Caco-2 (cell line): ENCODE measurements at places on chromosomes 6 and 20.

DNA sequence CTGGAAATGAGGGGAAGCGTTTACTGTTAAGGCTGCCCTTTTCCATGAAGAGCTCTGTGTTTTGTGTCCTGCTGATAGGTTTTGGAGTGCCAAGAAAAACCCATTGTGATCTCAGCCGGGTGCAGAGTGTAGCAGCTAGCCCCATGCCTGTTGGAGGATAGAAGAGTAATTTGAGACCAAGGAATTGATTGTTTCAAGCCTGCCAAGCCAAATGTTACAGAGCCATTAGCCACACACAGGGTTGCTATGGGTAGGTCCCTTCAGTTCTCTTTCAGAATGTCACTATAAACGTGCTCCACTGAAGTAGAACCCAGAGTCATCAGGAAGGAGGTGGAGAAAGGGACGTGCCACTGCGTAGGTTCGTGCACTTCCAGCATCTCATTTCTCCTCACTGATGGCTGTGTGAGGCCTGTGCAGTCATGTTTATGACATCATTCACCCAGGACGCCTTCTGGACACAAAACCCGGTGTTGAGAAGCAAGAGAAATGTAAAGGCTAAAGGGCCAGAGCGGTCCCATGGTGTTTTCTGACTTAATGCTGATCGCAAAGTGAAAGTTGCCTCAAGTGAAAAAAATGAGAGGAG lies 6.6 kb downstream of the GMPR start:
- DNase-seq = no peak

DNA sequence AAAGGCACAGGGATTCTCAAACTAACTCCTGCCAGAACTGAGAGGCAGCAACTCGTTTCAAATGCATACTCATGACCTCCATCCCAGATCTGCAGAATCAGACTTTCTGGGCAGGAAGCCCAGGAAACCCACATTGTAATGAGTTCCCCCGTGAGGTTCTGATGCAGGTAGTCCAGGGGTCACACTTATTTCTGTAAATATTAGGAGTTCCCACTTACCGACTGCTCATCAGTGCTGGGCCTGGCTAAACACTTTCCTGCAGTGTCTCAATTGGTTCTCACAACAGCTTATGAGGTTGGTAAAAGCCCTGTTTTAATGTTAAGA lies 11.6 kb downstream of the DUSP15 start:
- no peak for DNase-seq

- no peak for DNase-seq
Measured at GRCh38 chr6:122790423-122791309, 1.6 kb downstream of the SMPDL3A start.

GRCh38 chr6:78580923-78581322 lies 286.4 kb upstream of the IRAK1BP1 start:
- DNase-seq = no peak

GRCh38 chr20:51926670-51927305 lies 124.5 kb upstream of the SALL4 start:
- no peak for DNase-seq

DNA sequence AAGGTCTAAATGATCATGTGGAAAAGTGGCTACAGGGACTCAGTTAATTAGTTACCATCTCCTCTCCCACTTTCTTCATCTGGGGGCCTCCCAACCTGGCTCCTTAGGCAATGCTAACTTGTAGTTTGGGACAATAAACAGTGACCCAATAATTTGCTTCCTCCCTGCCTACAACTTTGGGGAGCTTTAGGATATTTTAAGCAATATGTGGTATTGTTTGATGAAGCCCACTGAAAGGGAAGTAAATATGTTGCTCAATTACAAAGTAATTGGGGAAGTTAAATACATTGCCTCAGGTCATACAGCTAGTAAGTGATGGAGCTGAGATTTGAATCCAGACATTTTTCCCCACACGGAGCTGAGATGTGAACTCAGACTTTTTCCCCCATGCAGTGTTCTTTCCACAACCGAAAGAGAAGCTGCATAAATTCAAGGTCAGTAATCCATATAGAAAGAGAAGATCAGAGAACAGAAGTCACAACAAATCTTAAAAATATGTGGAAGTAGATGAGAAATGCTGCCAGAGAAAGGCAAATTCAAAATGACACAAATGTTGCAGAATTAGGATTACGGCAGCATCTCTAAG lies 26.6 kb downstream of the ZHX3 start:
- DNase-seq = no peak

- DNase-seq = no peak
Measured at GRCh38 chr6:99030915-99031314, 83.2 kb upstream of the FBXL4 start.

DNA sequence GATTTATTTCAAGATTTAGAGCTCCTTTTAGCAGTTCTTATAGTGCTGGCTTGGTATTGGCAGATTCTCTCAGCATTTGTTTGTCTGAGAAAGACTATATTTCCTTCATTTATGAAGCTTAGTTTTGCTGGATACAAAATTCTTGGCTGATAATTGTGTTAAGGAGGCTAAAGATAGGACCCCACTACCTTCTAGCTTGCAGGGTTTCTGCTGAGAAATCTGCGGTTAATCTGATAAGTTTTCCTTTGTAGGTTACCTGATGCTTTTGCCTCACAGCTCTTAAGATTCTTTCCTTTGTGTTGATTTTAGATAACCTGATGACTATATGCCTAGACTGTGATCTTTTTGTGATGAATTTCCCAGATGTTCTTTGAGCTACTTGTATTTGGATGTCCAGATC lies 114.3 kb downstream of the AIG1 start:
- DNase-seq = no peak

- no peak for DNase-seq
Measured at GRCh38 chr6:43307451-43308100, 1.1 kb downstream of the CRIP3 start.

- DNase-seq = no peak
Measured at GRCh38 chr6:136063096-136063495, 187.0 kb downstream of the MTFR2 start.
